ENCODE measurements at places on chromosomes 3 and 15.

- DNase-seq, result no peak
Measured at GRCh38 chr15:58361273-58361759, 70.5 kb upstream of the LIPC start.

GRCh38 chr15:62816342-62817069 is 226.0 kb upstream of the TPM1 start:
- no peak for DNase-seq

GRCh38 chr3:134309987-134310700 is 59.5 kb upstream of the RYK start:
- no peak for DNase-seq

GRCh38 chr15:70765504-70766281 is 2.3 kb upstream of the UACA start:
- DNase-seq, result no peak

DNA sequence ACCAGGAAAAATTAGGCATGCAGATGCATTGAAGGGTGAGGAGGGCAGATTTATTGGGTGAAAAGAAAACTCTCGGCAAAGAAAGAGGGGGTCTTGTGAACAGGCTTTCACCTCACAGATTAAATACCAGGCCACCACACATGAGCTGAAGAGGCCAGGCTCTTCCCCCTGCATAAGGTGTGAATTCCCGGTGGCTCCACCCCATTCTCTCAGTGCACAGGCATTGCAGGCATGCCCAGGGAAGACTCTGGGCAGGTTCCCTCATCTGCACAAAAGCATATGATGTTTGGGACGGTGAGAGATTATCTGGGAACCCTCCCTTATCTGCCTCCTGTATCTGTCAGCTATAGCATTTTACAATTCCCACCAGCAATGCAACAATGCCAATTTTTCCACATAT is 7.2 kb upstream of the SLC35G2 start:
- no peak for DNase-seq

DNA sequence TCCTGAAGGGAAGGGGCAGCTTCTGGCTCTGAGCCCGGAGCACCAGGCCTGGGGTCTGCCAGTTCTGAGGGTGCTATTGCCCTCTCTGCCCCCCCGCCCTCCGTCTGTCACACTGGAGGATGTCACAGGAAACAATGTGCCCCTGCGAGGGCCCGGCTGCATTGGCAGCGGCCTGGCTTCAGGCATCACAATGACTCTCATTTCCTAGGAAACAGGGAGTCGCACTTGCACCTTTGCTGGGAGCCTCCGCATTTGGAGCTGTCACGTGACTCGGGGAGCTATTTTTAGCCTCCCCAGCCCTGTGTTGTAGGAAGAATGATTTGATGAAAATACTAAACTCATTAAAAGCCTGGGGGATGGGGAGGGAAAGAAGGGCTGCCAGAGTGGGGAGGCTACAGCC is 518.9 kb downstream of the SHQ1 start:
- no peak for DNase-seq

- no peak for DNase-seq
Measured at GRCh38 chr3:133831966-133832801, 26.6 kb downstream of the SRPRB start.

GRCh38 chr3:196268284-196269163 is 19.0 kb downstream of the PCYT1A start:
- DNase-seq, result no peak

GRCh38 chr3:3666664-3667063 is 132.6 kb upstream of the LRRN1 start:
- DNase-seq, result no peak

GRCh38 chr3:99842826-99843589 is 25.3 kb downstream of the CMSS1 start:
- DNase-seq, result peak; percentile 82

DNA sequence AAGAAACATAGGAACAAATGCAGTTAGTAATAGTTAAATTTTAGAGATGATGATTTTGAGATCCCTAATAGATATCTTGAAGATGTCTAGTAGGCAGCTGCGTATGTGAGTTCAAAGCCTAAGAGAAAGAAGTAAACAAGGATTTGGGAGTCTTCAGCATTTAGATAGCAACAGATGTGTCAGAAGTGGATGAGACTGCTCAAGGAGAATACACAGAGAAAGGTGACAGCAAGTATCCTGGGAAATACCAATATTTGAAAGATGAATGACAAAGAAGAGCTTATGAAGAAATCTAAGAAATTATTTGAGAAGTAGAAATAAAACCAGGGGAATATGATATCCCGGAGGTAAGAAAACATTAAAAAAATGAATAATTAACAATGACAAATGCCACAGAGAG is 130.9 kb downstream of the PCCB start:
- no peak for DNase-seq

GRCh38 chr3:16203031-16203430 is 28.6 kb downstream of the GALNT15 start:
- no peak for DNase-seq
